ENCODE measurements at places on chromosomes 1 and 21.

- DNase-seq, result no peak
These were observed 9.3 kb upstream of the KLHDC8A start for GRCh38 chr1:205365945-205366463.

- no peak for DNase-seq
These were observed 415.0 kb downstream of the DPYD start for GRCh38 chr1:97505816-97506215.

GRCh38 chr1:230694991-230695390 is 18.9 kb downstream of the AGT start:
- no peak for DNase-seq

- no peak for DNase-seq
These were observed 14.9 kb downstream of the PLEKHA6 start for GRCh38 chr1:204344665-204345355.

- no peak for DNase-seq
These were observed 81.8 kb downstream of the NOTCH2 start for GRCh38 chr1:119987686-119988085.
